Keratinocyte (primary cell): ENCODE measurements at places on chromosomes 1 and 21.

DNA sequence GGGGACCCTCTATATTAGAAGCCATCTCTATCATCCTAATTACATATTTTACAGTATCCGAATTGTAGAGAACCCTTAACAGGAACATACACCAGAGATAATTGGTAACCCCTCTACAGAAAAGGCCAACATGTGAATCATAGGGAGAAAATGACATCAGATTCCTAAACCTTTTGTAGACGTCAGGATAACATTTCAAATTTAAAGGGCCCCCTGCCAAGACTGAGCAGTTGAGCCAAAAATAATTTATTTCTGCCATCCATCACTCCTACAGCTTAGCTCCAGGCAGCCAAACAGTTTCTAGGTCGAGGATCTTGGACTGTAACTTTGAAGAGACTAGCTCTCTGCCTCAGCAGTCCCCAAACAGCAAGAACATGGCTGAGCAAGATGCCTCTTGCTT is 21.2 kb downstream of the ZNF697 start:
- no peak for DNase-seq

- DNase-seq, result no peak
Measured at GRCh38 chr1:151998611-151999362, 5.1 kb upstream of the S100A10 start.

- DNase-seq, result no peak
Measured at GRCh38 chr1:109501644-109502363, 7.7 kb downstream of the AMIGO1 start.

DNA sequence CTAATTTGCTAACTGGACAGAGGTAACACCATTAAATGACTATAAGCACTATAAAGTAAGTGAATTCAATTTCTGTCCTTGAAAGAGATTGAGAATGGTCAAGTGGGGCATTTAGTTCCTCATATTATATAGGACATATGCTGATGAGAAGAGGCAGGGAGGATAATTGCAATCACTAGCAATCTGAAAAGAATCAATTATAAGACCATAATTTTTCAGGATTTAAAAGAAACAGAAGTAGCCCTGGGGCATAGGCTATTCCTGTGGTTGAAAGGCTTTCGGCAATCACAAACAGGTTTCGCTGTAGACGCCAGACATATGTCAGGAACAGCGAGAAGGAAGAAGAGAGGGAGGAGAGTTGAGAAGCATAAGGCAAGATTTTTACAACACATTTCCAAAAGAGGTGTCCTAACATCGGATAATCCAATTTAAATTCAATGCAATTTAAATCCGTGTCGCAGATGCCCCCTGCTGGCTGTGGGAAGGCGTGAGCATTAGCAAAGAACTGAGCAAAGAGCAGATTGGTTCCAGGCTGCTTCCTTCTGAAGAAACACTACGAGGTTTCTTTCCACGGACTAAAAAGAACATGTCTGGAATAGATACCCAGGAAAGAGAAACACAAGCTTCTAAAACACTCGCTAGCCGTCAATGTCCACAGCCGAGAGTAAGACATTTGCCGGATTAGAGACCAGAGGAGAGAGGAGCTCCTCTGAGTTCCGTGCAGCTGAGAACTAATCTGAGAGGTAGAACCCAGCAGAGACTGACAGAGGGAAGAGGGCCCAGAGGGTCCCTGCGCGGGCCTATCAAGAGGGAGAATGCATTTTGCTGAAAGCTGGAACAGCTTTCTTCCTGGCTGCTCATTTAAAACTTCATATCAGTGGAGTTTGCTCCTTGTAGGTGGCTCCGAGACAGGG is 27.9 kb downstream of the RGS5 start:
- DNase-seq, result no peak

DNA sequence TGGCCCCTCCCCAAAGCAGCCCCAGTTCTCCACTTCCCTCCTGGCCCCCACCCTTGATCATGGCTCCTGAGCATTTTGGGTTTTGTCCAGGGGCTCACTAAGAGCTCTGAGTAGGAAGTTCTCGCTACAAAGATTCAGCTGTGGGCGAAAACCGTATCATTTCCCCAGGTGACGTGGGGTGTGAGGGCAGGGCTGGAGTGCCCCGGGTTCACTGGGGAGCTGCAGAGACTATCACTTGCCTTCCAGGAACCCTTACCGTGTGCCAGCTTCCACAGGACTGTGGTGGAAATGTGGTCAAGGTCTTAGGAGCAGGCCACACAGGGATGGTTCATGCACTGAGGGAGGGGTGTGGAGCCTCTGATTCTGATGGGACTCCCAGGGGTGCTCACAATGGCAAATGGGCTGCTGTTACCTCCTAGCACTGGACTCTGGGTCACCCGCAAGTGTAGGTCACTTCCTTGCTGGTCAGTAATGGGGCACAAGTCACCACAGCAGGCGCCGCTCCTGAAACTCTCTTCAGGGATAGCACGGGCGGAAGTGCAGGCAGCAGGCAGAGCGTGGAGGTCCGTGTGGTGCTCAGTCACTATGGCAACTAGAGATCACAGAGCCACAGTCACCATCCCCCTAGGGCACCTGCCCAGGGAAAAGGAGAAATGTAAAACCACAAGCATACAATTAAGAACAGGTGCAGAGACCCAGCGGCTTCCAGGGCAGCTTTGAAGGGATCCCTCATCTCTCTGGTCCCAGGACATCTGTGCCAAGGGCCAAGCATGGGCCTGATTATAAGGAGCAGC is 35.4 kb downstream of the RSPH1 start:
- no peak for DNase-seq
